Transverse colon (tissue), 4 donors: ENCODE measurements at places on chromosomes 5 and 9.

DNA sequence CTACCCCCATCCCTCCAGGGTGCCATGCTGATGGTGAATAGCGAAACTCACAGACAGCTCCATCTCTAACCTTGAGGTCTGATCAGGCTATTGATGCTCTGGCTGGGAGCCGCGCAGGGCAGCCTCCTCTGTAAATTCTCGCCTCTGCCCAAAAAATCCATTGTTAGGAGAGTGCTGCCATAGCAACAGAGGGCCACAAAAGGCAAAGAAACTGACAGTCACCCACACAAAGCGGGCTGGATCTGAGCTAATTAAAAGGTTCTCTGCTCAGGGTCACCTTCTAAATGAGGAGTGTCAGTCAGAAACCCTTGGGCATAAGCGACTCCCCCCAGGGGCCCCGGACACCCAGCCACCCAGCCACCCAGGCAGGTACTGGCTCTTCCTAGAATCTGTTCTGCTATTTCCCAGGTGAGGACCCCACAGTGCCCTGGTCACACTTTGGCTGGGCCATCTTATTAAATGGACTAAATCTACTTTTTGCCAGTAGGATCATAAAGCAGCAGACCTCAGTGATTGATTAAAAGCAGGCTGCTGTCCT, 126.7 kb downstream of the MED10 start:
- H3K27ac ChIP-seq, result no peak overlapping the region
- H3K27me3 ChIP-seq, result no peaks in the 10 kb centered on the region
- no peak for DNase-seq
- no peak overlapping the region for H3K4me3 ChIP-seq

- no peak overlapping the region for H3K4me3 ChIP-seq
- DNase-seq, result no peak
- H3K36me3 ChIP-seq, result no peaks in the 10 kb centered on the region
- H3K27me3 ChIP-seq, result no peaks in the 10 kb centered on the region
- peaks cover 33% of the 10 kb centered on the region for H3K4me1 ChIP-seq
Measured at GRCh38 chr5:81753429-81753828, 2.5 kb upstream of the SSBP2 start.

- peak overlapping the region; percentile 56 for H3K27ac ChIP-seq
- no peak for DNase-seq
- no peak overlapping the region for H3K4me3 ChIP-seq
- peaks cover 14% of the 10 kb centered on the region for H3K4me1 ChIP-seq
- no peaks in the 10 kb centered on the region for H3K27me3 ChIP-seq
Measured at GRCh38 chr9:125472562-125472925, 210.9 kb downstream of the GAPVD1 start.

GRCh38 chr5:178895615-178896571, at the start of gene ZFP2:
ZFP2 (plus strand) TSS chr5:178895913; CDS start chr5:178931314, 35,401 bp downstream.
- peak within 1 kb of the TSS; percentile 77 for H3K27ac ChIP-seq
- H3K27me3 ChIP-seq, result no peaks in the 10 kb centered on the region
- H3K4me1 ChIP-seq, result peaks cover 11% of the 10 kb centered on the region
- peak; percentile 60 for DNase-seq
- peak within 1 kb of the TSS; percentile 97 for H3K4me3 ChIP-seq

DNA sequence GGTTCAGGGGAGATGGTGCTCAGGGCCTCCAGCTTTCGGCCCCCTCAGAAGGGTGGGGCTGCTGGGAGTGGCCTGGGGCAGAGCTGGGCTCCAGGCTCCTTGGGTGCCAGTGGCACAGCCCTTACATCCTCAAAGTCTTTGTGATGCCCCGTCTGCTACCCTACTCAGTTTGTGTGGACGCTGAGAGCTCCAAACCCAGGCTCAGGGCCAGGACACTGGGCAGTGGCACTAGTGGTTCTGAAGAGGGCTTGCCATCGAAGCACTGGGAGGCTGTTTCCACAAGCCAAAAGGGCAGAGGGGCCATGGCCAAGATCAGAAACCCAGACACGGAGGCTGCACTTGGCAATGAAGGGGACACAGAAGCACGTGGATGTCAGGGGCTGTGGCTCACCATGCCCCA, 99.1 kb downstream of the GABBR2 start:
- DNase-seq, result no peak
- H3K27me3 ChIP-seq, result no peaks in the 10 kb centered on the region
- no peak overlapping the region for H3K27ac ChIP-seq

- H3K4me1 ChIP-seq, result no peaks in the 10 kb centered on the region
- H3K4me3 ChIP-seq, result no peak overlapping the region
- no peak for DNase-seq
- no peaks in the 10 kb centered on the region for H3K36me3 ChIP-seq
- no peak overlapping the region for H3K27ac ChIP-seq
Measured at GRCh38 chr5:130290219-130290618, 386.0 kb downstream of the CHSY3 start.

DNA sequence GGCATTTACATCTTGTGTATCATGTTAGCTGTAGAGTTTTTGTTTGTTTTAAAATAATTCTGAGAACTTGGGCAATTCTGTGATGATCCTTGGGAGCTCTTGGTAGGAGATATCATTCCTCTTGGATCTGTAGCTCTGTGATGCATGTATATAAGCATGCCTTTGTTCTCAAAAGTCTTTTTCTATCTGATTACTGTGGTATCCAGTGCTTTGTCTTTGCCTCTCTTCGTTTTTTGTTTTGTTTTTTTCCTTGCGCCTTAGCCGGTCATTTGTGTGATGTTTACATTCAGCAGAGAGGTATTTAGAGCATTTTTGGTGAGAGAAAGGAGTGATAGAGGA, 110.0 kb downstream of the PAM start:
- H3K27ac ChIP-seq, result peak overlapping the region; percentile 84
- peaks cover 10% of the 10 kb centered on the region for H3K27me3 ChIP-seq
- peak overlapping the region; percentile 45 for H3K4me3 ChIP-seq
- peaks cover 54% of the 10 kb centered on the region for H3K4me1 ChIP-seq
- DNase-seq, result no peak
- no peaks in the 10 kb centered on the region for H3K36me3 ChIP-seq
